ENCODE measurements at places on chromosomes 5 and 9.

- DNase-seq = no peak
Observed at GRCh38 chr9:71737455-71737854, 30.9 kb downstream of the CEMIP2 start.

DNA sequence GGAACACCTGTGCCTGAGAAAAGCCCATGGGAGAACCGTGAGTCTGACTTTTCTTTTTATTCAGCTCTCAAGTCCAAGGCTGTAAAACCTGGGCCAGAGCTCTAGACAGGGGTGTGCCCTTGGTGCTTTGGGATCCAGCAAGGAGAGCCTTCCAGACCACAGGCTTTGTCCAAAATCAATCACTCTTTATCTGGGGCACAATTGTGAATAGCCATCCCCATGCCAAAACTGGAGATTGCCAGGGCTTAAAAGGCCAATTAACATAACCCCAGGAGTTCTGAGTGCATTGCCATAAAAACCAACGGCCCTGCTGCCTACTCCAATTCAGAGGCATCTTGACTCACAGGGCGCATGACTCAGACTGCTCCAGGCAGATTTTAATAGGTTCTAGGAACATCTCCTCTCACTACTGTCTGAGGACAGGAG, 391.8 kb downstream of the ARHGEF28 start:
- no peak for DNase-seq

DNA sequence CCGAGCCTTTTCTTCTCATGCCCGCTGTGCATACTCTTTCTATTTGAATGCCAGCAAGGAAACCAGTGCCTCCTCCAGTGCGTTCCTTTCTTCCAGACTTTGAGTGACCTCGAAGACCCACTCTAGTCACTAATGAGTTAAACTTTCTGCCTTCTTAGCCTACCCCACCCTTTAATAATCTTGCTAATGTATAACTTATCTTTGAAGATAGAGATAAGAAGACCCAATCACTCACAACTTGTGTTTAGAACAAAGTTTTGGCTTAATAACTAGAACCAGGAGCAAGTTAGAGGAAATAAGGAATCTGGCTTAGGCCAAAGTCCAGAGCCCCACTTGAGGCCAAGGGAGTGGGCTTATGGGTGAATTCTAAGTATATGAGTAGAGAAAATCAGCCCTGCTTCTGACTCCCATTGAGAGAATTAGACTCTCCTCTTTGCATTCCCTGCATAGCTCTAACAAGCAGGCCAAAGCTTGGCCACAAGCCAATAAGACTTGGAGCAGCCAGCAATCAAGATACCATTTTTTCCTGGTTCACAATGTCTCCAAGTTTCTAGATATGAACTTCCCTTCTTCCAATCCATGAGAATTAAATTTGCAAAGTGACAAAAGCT, 181.5 kb upstream of the PIK3R1 start:
- DNase-seq = peak; percentile 70

- no peak for DNase-seq
Observed at GRCh38 chr9:26983340-26983739, 22.1 kb downstream of the LRRC19 start.

GRCh38 chr9:19629488-19629887, 159.3 kb downstream of the SLC24A2 start:
- DNase-seq = no peak

DNA sequence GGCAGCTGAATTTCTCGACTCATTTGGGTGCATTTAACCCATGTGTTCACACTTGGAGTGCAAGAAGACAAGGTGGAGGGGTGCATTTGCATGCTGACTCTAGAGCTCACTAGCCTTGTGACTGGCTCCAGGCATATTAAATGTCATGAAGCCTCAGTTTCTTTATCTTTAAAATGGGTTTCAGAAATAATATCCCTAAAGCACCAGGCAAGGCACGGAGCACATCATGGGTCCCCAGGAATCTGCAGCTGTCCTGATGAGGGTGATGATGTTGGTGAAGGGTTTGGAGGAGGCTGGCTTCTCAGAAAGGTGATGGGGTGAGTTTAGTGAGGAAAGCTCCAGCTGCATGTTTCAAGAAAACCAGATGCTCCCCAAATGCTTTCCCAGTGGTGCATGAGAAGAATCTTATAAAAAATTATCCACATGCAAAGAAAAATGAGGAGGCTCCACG, 14.8 kb downstream of the STC2 start:
- DNase-seq = no peak

DNA sequence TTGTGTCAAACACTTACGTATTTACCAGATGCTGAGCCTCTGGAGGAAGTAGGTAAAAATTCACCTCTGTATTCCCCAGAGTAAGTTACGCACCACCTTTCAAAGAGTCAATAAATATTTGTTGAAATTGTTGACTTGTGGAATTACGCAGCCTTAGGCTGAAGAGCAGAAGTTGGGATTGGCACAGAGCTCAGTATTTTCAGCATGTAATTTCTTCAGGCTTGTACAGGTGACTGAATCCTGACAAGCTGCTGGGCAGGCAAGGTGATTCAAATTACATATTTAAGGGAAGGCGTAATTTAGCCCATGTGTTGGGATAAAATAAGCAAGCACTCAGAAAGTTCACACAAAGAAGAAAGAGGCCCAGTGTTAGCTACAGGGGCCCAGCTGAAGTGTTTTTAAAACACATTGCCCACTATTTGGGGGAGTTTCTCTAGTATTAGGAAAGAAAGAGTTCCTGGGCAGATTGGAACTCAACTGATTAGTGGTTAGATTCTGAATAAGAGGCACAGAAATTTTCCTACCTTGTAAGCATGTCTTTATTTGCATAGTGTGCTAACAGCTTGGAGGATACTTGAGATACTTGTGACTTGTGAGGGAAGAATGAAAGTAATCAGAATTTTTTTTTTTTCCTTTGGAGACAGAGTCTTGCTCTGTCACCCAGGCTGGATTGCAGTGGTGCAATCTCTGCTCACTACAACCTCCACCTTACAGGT, 165.3 kb upstream of the FBXL7 start:
- no peak for DNase-seq

- DNase-seq = no peak
Observed at GRCh38 chr5:157342822-157343402, 77.0 kb downstream of the CYFIP2 start.

GRCh38 chr5:6611334-6612256, 21.2 kb downstream of the NSUN2 start:
- DNase-seq = no peak

DNA sequence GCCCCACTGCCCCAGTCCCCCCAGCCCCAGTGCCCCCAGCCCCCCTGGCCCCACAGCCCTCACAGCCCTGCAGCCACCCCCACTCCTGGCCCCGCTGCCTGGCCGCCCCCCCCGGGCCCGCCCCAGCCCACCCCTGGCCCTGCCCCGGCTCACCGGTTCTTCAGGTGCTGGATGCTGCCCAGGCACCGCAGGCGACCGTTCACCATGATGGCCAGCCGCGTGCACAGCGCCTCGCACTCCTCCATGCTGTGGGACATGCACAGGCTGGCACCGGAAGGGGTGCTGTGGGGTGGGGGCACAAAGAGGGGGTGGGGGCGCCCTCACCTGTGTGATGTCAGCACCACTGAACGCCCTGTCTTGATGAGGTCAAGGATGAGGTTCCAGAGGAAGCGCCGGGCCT, 12.8 kb upstream of the CLIC3 start:
- no peak for DNase-seq

DNA sequence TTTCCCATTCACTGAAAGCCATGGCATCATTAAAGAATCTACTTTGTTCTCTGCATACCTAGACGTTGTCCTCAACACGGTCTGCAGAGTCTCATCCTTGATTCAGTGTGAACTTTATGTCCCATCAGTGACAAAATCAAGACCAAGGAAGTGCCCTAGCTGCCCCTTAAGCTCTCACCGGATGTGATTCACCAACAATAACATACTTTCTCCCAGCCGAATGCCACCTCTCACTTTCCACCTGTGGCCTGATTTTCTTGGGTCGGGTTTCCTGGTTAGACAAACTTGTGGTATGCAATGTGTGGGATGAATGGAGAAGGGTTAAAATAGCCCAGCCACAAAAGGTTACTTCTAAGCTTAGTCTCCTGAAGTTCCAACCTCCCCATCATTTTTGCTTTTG, 145.3 kb upstream of the PAPPA start:
- DNase-seq = no peak

DNA sequence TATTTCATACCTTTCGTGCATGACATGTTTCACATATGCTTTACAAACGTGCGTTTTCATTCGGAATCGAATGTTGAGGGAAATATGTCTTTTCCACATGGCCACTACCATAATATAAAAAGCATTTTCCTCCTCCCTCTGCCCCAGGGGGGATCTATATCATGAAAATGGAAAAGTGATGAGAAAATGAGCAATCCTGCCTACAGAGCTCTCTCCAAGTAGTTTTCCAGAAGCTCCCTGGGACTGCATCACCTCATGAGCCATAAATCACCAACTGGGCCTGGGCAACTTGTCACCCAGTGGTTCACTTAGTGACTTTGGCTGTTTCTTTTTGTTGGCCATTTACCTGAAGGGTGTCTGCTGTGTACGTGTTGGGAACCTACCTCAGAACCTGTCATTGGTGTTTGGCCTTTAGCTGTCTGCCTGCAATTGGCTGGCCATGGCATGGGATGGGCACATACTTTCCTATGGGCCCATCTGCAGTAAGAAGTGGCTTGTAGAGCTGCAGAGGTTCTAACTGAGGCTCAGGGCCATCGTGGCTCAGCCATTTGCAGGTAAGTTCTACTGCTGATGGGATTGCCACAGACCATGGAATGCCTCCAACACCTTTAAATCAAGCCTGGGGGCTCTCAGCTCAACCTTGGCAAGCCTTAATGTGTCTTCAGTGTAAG, 9.5 kb upstream of the TIFAB start:
- no peak for DNase-seq

- DNase-seq = no peak
Observed at GRCh38 chr5:123429993-123430392, 6.8 kb upstream of the CEP120 start.

DNA sequence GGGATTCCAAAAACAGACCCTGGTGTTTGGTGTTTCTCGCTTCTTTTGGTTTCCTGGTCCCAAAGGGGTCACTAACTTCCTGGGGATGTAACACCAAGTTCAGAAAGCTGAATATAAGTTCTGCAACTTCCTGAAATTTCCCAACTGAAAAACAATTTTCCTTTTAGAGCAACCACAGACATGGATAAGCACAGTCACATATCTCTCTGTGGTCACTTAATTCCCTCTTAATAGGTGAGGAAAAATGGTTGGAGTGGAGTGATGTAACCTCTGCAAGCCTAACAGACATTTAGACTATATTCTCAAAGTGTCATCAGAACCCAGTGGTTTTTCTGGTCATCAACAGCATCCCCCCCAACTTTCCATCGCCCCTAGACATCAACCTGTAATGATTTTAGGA, 135.3 kb downstream of the PRELID2 start:
- no peak for DNase-seq

GRCh38 chr5:82077496-82077895, 105.7 kb downstream of the ATG10 start:
- DNase-seq = no peak

DNA sequence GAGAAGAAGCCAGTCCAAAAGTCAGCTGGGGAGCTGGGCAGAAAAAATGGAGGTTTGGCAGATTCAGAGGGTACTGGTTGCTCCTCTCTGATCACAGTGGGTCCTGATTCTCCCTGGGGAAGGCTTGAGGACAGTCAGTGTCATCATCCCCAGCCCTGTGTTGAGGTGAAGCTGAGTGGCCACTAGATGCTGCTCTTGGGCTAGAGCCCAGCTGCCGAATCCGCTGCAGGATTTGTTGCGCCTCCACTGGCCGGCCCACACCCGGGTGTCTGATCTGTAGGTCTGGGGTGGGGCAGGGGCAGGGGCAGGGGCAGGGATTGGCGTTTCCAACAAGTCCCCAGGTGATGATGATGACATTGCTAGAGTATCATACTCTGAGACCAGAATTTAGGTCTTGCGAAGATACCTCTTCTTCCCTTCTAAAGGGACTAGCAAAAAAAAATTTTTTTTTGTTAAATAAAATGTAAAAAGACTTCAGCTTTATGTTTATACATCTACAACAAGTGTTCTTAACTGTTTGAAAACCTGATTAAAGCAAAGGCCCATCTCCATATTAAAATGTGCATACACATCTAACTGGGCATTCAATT, 106.8 kb downstream of the PDE6A start:
- no peak for DNase-seq

DNA sequence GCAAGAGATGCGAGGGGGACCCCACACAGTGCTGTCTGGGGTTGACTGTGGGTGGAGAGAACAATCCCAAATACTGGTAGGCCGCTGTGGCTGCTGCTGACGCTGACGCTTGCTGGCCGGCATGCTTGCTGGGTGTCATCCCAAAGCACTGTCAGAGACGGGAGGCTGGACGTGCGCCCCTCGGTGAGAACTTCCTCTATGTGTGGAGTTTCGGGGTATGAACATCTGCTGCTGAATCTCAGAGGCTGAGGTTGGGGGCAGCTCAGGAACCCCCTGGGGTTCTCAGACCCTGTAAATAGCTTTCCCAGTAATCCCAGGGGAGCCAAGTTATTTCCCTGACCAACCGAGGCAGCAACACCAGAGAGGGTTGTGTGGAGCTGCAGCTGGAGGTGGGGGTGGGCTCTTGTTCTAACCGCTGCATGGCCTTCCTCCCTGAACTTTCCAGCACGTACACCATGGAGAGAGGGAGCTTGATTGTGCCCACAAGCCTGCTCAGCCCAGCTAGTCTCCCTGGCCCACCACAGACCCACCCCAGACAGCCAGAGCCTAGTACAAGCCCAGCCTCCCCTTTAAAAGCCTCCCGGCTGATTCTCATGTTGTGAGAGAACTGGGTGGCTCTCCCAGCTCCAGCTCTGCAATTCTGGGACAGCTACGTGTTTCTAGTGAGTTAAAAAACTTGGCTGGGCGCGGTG, 21.8 kb upstream of the SLC12A7 start:
- DNase-seq = no peak

DNA sequence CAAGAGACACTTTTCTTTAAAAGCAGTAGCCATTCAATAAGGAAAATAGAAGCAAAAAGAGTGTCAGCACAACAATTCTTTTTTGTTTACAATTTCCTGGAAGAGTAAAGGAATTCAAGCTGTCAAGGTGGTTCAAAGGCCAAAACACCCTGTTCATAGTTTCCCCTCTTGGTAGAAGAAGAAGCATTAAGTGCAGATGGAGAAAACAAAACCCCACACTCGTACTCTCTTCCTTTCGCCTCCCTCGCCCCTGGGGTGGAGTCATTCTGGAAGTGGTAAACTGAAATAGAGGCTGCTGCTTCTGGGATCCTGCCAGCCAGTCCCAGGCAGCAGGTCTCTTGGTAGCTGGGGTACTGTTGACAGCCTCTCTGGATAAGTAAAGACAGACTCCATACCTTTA, 105.0 kb downstream of the ANKRD55 start:
- no peak for DNase-seq

- DNase-seq = no peak
Observed at GRCh38 chr5:125249400-125249799, 503.0 kb upstream of the ZNF608 start.

GRCh38 chr5:69048230-69048629, 45.6 kb upstream of the SLC30A5 start:
- no peak for DNase-seq

Data from right atrium auricular region (tissue), 2 donors.